ENCODE measurements at places on chromosomes 1 and 21.
A peak's percentile ranks its signal among the peaks of the same experiment; 100 is the strongest.

DNA sequence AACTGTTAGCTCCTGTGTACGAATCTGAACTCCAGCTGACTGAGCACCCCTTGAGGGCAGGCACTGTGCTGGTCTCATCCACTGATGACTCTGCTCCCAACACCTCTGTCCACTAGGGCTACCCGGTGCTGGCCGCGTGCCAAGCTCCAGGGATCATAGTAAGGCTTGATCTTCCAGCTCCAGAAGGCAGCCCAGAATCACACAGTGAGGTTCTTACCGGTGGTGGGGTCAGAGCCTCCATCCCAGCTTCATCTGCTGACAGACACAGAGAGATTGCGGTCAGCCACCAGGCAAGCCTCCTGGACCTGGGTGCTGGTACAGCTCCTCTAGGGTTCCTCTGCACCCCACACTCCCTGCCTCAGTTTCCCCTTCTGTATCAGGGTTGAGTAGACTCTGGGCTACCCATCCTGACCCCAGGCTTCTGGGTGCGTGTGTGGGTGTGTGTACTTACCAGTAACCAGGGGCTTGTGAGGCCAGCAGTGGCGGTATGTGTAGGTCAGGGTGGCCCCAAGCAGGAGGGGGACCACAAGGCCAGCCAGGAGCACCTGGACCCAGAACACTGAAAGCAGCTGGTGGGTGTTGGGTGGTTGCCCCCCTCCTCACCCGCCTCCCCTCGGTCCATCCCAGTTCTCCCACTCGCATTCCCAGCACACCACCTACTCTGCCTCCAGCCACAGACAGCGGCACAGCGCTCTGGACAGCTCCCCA lies 3.4 kb downstream of the TNFRSF25 start:
- no peak for DNase-seq

- no peak for DNase-seq
Observed at GRCh38 chr1:34131396-34132160, 33.5 kb downstream of the CSMD2 start.

DNA sequence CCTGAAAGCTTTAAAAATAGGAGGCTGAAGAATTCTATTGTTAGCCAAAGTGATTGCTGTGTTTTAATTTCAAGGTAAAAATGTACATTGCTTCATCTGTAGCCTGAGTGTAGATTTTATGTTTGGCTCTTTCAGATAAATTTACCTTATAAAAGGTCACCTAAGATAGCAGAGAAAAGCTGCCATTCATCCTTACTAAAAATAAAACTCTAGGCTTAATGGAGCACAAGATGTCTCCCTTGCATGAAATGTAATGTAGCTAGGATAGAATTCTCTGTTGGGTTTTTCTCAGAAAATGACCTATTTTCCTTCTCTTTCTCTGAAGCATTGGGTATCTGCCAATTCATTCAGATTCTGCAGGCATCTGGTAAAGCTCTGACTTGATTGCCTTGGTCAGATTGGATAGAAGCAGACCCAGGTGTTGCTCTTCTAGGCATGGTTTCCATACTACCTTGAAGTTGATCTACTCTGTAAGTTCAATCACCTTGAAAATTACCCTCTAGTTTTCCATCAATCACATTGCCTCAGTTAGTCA lies 176.6 kb upstream of the GORAB start:
- no peak for DNase-seq

DNA sequence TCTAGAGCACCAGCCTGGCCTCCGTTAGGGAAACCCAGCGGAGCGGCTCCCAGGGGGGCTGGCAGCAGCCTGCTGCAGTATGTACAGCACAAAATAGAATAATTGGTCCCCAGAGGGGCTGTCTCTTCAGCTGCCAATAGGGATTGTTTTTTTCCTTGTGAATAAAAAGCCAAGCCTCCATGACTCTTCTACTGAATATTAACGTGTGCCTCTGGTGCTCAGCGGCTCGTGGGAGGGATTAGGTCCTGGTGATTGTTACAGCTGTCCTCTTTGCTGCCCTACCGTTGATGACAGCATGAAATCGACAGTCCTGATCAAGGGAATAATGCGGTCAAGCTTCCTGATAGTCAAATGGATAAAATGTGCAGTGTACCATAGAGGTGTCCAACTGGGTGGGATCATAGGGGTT lies 190.7 kb upstream of the RUNX1 start:
- DNase-seq: no peak

DNA sequence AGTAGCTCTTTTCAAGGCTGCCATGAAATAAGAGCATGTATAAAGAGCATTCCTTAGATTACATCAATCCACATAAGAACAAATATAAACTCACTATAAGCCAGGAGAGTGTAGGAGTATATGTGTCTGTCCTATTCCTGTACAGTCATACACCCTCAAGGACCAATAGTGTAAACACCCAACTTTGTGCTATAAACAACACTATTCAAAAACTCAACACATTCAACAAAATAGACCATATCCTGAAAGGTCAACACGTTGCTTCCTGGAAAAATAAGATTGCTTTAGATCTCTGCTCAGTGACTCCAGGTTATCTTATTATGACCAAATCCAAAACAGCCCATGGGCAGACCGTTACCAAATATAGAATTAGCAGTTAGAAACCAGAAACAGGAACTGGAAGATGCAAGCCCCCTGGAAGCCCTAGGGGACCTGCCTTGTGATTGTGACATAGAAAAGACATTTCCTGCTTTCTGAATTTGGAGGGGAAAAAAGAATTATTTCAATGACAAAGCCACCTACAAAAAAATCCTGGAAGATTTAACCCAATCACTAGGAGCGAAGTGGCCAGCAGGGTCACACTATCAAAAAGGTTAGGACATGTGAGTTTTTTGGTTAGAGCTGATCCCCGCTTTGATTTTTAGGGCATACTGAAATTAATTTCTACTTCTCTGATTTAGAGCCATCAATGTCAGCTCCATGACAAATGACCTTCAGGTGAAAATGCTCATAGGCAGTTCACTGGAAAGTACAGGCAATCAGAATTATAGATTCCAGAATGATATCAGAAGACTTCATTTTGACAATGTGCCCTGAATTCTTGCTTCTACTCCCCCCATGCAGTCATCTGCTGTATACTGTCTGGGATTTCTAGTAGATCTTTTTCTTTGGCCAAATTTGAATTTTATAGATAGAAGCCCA lies 59.9 kb downstream of the LRRC8C start:
- peak; percentile 70 for DNase-seq

- DNase-seq: peak; percentile 72
Observed at GRCh38 chr1:110235834-110236682, 25.9 kb downstream of the KCNC4 start.

GRCh38 chr1:113981962-113982931 lies 3.0 kb downstream of the OLFML3 start:
- DNase-seq: peak; percentile 48

DNA sequence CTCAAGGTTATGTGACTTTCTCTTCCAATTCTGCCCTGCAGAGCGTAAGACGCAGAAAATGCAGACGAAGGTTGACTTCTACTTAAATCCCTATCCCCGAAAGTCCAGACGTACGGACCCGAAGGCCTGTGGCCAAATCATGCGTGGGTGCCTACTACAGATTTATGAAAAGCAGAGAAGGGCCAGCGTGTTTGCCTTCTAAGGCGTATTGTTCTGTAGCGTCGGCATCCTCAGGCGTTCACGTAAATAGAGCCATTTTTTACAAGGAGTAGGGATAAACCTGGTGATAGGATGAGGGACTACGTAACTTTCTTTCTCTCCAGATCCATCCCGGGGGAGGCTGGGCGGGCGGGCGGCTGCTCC lies 222 bp upstream of the GIPC2 start:
- DNase-seq: no peak

DNA sequence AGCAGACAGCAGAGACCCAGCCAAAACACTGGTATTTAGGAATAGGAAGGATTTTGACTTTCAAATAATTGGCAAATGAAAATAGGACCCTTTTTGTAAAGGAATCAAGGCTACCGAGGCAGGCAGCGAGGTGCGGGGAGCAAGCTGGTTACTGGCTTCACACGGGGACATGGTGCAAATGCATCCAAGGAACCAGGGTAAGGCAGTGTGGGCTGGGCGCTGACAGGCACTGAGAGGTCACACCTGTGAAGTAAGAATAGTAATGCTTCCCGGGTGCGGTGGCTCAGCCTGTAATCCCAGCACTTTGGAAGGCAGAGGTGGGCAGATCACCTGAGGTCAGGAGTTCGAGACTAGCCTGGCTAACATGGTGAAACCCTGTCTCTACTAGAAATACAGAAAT lies 15.5 kb downstream of the CHAF1B start:
- no peak for DNase-seq

GRCh38 chr1:17095141-17095540 lies 24.1 kb downstream of the PADI2 start:
- DNase-seq: no peak

DNA sequence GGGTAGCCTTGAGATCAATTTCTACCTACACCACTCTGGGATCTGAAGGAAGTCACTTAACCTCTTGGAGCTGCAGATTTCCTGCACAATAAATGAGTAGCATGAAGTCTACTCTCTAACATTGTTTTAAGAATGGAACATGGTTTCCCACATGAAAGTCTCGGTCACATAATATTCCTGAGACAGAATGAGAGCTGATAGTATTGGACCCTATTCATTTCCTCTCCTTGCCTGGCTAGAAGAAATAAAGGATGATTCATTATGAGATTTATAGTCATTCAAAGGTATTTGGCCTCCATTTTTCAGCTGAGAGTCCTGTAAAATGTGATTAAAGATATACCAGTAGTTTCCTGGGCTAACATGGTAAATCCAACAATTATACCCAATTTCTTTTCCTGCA lies 56.7 kb downstream of the ARHGAP29 start:
- DNase-seq: no peak

- no peak for DNase-seq
Observed at GRCh38 chr1:48033495-48034045, 36.4 kb upstream of the TRABD2B start.

- peak; percentile 34 for DNase-seq
Observed at GRCh38 chr1:22452481-22452957, 868 bp downstream of the ZBTB40 start.

- no peak for DNase-seq
Observed at GRCh38 chr1:109621379-109622136, 1.9 kb downstream of the AMPD2 start.

DNA sequence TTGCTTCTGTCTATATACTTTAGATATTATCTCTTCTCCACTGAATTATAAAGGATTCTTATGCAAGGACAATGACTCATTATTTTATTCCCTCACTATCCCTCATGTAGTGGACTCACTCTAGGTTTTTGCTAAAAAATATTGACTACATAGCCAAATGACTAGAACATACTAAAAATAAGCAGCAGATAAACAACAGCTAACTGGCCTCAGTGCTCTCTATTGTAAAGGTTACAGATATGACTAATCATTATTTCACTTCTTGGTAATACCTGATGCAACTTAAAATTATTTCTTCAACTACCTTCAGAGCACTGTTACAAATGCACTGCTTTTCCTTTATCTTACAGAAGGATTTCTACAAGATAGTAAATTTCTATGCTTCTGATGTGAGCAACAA lies 147.6 kb upstream of the DEPDC1 start:
- DNase-seq: no peak

GRCh38 chr1:8382608-8383505 lies 64.9 kb downstream of the SLC45A1 start:
- peak; percentile 75 for DNase-seq

- DNase-seq: no peak
Observed at GRCh38 chr1:235650341-235651169, 971 bp upstream of the GNG4 start.

- no peak for DNase-seq
Observed at GRCh38 chr1:85259912-85260274, 431 bp upstream of the C1orf52 start.

DNA sequence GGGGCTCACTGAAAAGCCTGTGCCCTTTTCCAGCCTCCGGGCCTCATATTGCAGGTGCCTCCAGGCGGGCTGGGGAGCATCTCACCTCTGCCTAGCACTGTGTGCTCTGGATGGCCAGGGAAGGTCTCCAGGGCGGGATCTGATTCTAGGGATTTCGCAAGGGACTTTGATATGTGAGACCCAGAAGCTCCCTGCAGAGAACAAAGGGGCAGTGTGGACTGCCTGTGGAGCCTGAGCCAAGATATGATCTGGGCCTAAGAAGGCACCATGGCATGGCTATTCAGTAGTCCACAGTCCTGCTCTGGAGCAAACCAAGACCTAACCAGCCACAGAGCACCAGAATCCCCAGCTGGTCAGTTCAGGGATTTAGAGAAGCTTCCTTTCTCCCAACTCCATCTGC lies 157.2 kb downstream of the ST6GALNAC5 start:
- no peak for DNase-seq

DNA sequence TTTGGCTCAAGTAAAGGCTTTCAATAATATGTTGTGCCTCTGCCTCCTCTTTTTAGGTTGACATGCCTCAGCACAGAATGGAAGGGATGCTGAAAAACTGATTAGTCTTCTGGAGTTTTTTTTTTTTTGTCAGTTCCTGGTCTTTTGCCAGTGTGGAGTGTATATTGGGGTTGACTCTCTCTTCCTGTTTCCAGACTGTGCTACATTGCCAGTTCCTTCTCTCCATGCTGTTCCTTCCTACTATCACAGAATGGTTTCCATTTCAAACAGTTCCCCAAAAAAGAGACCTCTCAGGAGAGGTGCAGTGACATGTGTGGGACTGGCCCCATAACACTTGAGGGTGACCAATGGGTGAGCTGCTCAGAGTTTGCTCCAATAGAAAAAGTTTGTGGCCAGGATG lies 101.7 kb upstream of the ETV3 start:
- DNase-seq: no peak

- DNase-seq: no peak
Observed at GRCh38 chr1:166470441-166470840, 303.6 kb upstream of the FAM78B start.

DNA sequence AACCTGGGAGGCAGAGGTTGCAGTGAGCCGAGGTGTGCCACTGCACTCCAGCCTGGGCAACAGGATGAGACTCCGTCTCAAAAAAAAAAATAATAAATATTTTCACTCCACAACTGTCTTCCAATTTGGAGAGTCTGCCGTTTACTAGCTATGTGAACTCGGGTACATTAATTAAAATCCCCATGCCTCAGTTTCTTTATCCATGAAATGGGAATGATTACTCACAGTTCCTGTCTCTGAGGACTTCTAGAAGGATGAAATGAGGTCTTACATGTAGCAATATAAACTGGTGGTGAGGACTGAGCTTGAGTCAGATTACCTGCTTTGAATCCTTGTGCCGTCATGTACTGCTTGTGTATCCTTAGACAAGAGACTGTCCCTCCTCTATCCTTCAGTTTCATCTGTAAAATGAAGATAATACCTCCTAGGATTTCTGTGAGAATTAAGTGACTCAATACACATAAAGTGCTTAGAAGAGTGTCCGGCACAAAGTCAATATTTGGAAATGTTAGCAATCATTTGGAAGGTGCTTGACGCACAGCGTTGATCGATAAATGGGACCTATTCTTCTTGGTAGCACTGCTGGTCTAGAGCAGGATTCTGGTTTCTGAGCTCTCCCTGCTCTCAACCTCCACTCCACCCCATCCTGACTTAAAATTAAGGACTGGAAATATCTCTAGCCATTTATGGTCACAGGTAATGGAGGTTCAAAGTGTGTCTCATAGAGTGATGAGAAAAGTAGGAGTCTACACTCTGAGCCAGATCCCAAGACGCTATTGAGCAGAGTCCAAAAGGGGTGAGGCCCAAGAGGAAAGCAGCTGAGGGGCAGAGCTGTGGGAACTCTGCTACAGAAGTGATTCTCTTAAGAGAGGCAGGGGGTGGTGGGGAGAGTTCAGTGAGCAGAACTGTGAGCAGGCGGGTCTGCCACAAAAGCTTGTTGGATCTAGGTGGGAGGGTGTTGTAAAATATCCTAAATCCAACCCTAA lies 11.6 kb upstream of the DDI2 start:
- no peak for DNase-seq

All from HL-60 (cell line).